ENCODE measurements at places on chromosomes 4 and X.

DNA sequence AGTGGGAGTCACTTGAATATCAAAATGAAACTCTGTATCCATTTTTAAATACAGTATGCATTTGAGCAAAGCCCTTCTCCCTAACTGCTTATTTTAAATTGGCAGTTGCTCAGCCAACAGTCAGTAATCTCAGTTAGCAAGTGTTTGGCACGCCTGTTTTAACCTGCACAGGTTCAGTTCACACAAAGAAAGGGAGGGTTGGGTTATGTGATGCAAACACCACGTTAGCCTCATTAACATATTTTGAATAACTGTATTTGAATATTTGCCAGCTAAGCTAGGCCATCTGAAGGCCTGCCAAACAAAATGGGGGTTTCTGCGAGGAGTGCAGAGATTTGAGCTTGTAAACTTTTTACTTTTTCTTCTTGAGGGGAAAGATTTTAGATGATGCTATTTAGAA is 19.8 kb downstream of the GAB1 start:
- DNase-seq, result no peak

GRCh38 chr4:110619463-110620247 is 3.2 kb downstream of the PITX2 start:
- DNase-seq, result no peak

- DNase-seq, result no peak
These were observed 14.4 kb upstream of the ZNF41 start for GRCh38 chrX:47497271-47497888.

DNA sequence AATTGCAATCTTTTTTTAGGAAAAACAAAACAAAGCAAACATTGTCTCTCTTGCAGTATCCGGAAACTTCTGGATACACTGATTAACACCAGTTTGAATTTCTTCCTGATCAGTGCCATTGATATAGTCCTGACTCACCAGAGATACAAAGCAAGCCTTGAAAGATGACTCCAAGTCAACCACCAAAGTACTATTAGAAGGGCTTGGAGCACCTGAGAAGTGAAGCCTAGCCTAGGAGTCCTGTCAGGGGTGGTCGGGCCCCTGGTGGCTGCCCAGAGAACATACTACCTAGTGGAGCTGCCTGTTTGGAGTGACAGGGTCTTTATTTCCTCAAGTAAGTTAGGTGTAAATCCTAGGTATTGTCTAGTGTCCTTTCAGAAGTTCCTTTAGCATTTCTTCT is 593.2 kb downstream of the ZNF674 start:
- no peak for DNase-seq

GRCh38 chr4:154623436-154623835 is 11.0 kb upstream of the FGG start:
- no peak for DNase-seq

- no peak for DNase-seq
These were observed 289.0 kb downstream of the STIM2 start for GRCh38 chr4:27149541-27150212.

DNA sequence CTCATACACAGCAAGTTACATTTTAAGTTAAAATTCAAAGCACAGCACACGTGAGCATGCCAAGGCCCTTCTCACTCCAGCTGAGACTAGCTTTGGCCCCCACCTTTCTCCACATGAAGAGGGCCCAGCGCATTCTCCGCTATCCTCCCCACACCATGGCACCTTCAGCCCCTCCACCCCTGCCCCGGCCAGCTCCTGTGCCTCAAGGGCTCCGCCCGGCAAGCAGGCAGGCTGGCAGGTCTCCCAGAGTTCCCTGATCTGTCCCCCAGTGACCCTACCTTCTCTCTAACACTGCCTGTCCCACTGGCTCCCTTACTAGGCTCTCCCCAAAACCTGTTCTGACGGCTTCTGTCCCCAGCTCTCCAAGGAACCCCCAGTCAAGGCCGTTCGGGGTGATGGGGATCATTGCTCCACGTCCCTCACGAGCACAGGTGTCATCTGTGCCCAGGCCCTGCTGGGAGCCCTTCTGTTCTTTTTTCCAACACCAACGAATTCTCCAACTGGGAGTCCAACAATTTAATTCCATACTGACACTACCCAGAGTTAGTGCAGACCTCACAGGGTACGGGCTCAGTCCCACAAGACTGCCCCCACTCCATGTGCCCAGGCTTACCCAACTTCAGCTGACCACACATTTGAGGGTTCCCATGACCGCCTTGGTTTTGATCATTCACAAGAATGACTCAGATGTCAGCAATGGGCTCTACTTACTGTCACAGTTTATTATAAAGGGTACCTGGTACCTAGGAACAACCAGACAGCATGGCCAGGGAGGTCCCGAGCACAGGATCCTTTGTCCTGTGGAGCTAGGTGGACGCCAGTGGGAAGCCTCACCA is 4.2 kb downstream of the LETM1 start:
- DNase-seq, result no peak

DNA sequence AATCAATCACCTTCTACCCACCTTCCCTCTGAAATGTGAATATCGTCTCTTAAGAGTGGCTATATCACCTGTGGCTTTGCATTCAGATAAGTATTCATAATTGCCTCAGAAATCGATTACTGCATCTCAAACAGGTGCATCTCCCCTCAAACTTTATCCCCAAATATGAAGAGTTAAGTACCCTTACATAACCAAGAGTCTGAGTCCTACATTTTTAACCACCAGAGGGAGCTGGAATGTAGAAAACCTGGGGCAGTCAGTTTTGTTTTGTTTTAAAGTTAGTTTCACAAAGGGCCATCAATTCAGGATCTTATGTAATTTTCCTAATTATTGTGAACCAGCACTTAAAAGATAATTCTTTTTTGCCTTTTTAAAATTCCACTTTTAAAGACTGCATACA is 5.7 kb downstream of the TCEANC start:
- no peak for DNase-seq

DNA sequence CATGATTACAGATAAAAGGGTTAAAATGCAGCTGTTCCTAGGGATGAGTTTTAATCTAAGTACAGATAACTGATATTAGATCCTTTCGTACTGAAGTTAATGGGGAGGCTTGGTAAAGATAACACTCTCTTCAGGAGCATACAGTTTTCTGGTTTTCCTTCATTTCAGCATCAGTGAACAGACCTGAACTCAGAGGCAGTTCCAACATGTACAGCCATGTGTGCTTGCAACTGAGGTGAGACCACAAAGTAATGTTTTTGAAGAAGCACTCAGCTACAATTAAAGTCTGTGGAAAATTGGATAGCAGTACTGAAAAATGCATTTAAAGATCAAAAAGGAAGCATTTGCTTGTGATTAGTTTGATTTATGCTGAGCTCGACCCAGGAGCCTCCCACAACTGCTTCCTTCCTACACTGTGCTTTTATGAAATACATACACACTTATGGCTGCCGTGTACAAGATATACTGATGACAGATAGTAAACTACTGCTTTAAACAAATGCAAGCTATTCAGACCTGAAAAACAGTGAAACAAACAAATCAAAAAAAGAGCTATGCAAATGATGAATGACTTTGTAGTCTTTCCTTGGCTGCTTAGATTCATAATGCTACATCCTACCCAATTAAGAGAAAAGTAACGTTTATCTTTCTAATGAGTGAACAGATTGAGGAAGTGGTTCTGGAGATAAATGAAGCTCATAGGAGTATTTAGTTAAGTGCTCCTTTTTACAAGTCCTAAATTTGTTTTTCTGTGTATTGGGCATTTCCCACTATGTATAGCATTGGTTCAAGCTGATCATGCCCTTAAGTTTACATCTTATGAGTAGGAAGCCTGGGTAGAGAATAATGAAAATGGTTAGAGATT is 68.4 kb downstream of the PDLIM5 start:
- no peak for DNase-seq

GRCh38 chr4:7356667-7357310 is 77.9 kb downstream of the PSAPL1 start:
- no peak for DNase-seq

DNA sequence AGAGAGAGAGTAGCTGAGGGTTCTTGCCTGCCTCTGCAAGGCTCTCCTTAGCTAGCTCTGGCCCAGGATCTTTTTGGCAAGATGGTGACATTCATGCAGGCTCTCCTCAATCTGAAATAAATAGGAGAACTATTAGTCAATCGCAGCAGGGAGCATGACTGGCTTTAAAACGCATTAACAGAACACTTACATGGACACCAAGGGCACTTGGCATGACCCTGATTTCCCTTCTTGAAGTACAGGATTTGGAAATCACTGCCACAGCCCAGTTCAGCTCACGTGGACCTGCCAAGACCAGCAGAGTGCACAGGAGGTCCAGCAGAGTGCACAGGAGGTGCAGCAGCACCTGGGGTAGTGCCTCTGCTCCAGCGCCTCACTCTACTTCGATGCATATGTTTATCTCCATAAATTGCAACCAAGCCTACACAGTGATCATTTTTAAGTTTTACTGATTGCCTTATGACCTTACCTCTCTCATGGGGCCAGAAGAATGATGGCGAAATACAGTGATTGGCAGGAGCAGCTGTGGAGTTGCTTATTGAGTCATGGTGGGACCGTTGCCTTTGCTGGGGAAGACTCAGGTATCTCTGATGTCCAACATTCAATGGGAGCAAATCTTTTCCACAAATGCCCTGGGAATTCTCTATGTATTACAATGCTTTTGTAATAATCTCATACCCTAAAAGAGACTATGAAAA is 122.4 kb downstream of the SYNPO2 start:
- no peak for DNase-seq

- no peak for DNase-seq
These were observed 216.4 kb upstream of the TET2 start for GRCh38 chr4:104930298-104930697.

- DNase-seq, result no peak
These were observed 32.8 kb downstream of the CLCN4 start for GRCh38 chrX:10189317-10190268.

DNA sequence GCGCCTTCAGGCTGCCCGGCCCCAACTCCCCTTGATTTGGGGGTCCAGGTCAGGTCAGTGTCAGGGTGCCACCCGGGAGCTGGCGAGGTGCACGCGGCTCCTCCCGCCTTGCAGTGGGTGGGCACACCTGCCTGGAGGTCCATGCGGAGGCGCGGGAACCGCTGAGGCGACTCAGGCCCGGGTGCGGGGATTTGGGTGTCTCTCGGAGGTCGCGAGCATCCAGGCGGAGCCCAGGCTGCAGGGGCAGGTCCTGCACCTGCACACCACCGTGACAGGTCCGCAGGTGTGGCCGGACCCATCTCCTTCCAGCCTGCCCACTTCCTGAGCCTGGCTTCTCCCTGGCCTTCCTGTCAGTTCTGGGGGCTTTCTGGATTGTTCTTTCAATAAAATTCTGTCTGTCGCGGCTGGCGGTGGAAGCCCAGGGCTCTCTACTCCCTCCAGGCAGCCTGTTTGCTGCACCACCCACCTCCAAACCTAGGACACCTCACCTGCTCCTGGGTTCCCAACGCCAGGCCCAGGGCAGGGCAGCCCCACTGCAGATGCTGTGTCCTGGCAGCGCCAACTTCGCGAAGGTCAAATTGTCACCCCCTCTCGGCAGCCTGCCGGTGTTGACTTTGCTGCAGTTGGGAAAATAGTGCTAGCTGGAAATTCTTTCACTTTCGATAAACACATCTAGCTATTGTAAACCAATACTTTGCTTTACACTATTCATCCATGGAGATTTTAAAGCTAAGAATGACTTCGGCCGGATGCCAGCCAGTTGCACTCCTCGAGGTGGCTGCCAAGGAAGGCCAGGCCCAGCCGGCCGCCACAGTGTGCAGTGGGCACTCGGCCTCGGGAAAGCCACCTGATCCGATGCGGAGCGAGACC is 35.9 kb downstream of the FGFRL1 start:
- DNase-seq, result no peak

GRCh38 chrX:138298268-138298667 is 413.2 kb downstream of the FGF13 start:
- DNase-seq, result no peak

DNA sequence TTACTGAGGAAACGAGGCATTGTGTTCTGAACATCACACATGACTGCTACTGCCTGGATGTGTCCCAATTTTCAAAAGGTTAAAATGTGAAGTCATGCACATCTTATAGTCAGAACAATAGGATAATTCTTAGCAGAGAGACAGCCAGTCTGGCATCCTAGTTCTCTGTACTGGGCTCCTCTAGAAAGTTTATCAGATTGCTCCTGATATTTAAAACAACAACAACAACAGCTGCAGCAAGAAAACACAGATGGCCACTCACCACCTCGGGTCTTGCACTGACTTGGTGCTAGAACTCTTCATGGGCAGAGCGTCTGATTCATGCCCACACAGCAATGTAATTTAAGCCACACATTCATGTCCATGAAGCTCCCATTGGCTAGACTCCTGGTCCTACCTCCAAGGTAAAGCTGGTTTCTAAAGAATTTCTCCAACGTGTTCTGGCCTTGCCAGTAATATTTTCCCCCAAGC is 33.3 kb upstream of the SLC2A9 start:
- DNase-seq, result no peak

GRCh38 chr4:46986922-46987638 is 6.3 kb downstream of the GABRA4 start:
- no peak for DNase-seq

- no peak for DNase-seq
These were observed 20.1 kb upstream of the CSF2RA start for GRCh38 chrX:1248331-1249061.

DNA sequence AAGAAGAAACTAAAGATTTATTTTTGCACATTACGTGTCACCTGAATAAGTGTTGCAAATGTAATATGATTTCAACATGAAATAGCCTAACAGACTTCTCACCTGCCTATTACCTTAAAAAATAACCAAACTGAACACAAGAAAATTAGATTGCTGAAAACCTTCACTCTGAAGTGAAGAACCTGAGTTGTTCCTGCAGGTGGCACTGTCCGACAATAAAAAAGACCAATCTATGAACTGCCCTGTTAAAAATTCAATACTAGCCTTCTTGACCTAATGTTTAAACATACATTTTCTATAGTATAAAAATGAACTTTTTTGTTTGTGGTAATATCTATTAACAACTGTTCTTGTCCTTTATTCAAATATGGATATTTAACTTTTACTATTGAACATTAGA is 69.2 kb upstream of the PNPLA4 start:
- DNase-seq, result no peak

GRCh38 chrX:123392921-123393320 is 208.8 kb downstream of the GRIA3 start:
- no peak for DNase-seq

GRCh38 chr4:17468619-17469221 is 43.2 kb downstream of the QDPR start:
- DNase-seq, result peak; percentile 18

DNA sequence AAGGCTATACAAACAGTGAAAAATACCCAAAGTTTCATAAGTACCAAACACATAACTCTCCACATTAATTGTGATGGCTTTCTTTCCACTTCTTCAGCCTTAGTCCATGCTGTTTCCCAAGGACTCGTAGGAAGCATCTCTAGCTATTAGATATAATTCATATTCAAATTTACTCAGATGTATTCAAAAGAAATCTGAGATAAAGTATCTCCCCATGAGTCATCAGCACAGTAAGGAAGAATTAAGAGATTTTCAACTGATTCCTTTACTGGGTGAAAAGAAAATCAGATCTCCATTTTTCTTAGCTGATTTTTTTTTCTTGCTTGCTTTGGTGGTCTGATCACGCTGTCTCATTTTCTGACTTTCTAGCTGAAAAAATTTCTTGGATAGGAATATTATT is 71.7 kb downstream of the MID1 start:
- no peak for DNase-seq
